Activated CD8-positive, alpha-beta memory T cell treated with anti-CD3 and anti-CD28 coated beads for 1 hour (primary cell): ENCODE measurements at places on chromosomes 5 and 9.

DNA sequence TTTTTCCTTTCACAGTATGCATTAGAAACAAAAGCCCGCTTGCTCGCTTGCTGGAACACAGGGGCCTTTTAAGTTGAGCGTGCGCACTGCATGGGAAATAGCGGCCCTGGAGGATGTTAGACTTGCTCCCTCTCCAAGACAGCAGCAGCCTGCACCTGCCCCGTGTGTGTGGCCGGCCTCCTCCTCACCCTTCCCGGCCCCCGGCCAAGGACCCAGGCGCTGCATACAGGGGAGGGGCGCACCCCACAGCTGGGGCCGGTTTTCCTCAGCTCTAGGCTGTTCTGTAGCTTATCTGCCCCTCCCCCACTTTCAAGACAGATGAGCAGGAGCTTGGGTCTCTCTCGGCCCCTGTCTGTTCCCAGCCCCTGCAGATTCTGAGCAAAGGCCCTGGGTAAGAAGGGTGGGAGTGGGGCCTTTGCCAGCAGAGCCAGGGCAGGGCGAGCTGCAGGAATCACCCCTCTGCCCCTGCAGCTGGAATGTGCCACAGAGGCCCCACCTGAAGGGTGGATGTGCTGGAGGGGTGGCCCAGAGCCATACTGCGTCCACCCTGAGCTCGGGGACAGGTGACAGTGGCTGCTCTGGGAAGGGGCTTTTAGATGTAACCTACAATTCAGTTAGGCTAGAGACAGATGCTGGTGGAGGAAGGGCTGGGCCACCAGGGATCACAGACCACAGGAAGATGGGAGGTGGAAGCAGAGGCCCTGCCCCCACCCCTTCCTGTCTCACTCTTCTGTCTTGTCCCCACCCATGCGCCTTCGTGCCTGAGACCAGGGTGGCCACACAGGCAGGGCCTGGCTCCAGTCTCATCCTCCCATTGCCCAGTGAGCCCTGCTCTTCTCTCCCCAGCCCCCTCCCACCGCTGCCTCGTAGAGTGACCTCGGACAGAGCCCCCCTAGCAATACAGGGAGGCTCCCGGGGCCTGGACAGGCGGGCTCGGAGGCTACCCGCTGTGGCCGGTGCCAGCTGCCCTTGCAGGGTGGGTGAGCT, 132.4 kb downstream of the DAB2IP start:
- no peak for DNase-seq

GRCh38 chr9:137025517-137025966, 2.5 kb downstream of the ABCA2 start:
- DNase-seq: no peak

DNA sequence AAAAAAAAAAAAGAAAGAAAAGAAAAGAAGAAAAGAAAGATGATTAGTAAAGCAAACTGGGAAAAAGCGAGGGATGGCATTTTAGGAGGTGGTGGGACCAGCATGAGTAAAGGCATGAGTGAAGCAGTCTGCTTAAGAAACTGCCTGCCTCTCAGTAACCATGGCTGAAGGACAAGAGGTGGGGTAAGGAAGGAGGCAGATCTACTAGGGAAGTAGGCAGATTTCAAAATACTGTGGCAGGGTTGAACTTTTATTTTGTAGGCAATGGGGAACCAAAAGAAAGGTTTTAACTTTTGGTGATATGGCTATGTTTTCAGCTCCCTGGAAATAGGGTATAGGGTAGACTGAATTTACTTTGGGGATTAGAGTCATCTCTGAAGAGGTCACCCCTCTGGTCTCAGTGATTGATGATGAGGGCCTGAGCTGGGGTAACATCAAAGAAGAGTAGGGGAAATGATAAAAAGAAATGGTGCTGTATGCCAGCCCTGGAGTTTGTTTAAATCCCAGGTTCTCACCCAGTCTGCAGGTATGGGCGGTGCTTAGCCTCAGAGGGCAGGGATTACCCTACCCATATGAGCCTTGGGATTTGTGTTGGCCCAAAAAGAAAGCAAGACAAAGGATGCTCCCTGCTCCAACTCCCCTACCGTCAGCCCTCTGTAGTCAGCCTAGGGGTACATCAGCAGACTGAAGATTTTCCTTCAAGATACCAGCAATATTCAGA, 316.2 kb downstream of the CWC27 start:
- DNase-seq: no peak

GRCh38 chr5:52134013-52134650, 653.6 kb upstream of the ITGA1 start:
- DNase-seq: no peak

DNA sequence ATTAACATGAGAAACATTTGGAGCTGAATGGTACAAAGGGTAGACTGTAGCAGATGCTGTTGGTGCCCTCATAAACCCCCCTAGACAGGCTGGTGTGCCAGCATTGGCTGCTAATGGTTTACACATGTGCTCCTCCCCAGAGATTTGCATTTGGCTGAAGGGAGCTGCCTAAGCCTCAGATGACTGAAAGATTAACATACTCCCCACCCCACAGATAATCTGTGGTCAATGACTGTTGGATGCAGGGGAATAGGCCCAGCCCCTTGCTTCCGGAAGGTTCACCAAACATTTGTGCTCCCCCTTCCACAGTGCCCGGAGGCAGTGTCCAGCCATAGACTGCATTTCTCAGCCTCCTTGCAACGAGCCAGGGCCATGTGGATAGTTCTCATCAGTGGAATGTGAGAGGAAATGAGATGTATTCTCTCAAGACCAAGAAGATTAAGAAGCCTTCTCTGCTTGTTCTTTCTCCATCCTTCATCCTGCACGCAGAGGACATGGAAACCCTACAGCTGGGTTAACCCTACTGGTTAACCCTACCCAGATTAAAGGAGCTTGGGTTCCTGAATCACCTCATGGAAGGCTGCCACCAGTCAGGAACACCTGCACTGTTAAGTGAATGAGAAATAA, 79.6 kb downstream of the PHAX start:
- DNase-seq: no peak

- no peak for DNase-seq
Measured at GRCh38 chr5:121913418-121913817, 48.4 kb upstream of the SRFBP1 start.

GRCh38 chr5:174827558-174827957, 103.2 kb downstream of the MSX2 start:
- DNase-seq: no peak

- no peak for DNase-seq
Measured at GRCh38 chr5:130278136-130278535, 373.9 kb downstream of the CHSY3 start.

DNA sequence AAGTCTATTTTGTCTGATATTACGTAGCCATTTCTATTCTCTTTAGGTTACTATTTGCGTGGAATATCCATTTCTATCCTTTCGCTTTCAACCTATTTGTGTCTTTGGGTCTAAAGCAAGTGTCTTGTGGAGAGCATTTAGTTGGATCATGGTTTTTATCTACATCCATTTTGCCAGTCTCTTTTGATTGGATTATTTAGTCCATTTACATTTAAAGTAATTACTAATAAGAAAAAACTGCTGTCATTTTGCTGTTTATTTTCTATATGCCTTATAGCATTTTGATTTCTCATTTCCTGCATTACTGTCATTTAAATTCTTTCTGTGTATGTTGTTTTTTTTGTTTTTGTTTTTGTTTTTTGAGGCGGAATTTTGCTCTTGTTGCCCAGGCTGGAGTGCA, 26.0 kb upstream of the UBQLN1 start:
- no peak for DNase-seq

- DNase-seq: no peak
Measured at GRCh38 chr5:94807985-94808384, 189.5 kb downstream of the SLF1 start.

DNA sequence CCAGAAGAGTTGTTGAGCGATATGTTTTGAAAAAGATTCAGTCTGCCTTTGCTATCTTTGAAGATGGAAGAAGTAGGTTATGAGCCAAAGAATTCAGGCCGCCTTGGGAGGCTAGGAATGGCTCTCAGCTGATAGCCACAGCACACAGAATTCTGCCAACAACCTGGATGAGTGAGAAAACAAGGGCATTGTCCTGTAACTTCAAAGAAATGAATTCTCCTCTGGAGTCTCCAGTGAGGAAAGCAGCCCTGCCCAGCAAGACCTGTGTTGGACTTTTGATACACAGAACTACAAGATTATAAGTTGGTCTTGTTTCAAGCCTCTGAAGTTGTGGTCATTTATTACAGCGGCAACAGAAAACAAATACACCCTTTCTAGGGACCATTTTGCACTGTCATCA, 509.9 kb upstream of the ZNF608 start:
- DNase-seq: no peak

- no peak for DNase-seq
Measured at GRCh38 chr5:122220511-122220910, 91.2 kb downstream of the ZNF474 start.

DNA sequence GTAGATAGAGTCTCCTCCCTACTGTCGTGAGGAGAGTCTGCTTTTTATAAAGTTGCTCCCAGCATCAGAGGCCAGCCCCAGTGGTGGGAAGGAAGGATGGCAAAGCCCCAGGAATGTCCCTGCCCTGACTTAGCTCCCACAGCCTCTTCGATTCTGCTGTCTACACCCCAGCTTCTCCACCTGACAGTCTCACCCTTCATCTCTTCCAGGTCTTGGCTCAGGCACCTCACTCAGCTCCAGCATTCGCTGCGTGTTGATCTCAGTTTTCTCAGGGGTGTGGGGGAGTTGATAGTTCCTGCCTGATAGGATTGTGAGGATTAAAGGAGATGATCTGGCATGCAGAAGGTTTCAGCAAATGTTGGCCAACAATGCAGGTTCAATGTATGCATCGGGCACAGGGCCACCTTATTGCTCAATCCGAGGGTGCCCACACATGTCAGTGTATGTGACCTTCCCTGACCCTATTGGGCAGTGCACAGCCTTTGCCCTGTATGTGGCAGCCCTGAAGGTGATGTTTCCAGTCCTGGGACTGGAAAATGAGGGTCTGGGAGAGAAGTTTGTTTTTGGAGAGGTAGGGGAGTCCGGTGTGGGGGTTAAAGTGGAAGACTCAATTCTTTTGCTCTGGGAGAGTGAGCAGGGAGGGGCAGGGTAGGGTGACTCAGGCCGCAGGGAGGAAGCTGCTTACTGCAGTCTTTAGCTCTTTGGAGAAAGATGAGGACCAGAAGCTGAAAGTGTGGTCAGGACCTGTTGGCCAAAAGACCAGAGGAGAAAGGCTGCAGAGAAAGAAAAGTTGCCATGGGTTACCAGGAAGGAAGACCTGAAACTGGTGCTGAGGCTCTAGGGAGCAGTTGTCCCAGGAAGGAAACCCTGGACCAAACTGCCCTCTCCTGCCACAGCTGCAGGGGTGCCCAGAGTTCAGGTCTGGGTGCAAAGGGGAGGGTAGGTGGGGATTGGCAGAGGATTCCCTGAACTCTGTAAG, 153.2 kb downstream of the MACROH2A1 start:
- DNase-seq: no peak

DNA sequence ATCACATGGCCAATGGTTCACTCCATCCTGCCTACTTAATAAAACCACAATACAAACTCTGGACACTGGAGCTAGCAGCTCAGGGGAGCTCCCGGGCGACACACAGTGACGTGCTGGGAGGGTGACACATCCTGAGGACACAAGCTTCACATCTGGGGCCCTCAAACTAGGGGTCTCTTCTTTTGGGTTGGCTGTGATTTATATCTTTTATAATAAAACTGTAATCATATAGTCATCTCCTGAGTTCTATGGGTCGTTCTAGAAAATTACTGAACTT, 12.1 kb upstream of the MAPK9 start:
- DNase-seq: no peak

DNA sequence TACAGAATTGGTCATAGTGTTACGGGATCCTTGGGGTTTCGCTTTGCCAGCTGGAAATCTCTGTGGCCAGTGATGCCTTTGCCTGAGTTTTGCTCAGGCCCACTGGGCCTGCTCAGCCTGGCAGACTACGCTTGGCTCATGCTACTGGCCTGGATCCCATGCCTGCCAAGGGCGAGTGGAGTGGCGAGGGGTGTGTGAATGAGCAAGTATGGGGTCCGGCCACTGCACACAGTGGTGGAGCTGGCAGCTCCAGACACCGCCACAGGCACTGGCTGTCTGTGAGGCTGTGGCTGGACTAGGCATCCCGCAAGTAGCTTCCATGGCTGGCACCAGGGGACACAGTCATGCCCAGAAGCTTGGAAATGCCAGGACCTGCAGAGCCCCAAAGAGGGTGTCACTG, 240.3 kb downstream of the ARRDC3 start:
- DNase-seq: no peak

DNA sequence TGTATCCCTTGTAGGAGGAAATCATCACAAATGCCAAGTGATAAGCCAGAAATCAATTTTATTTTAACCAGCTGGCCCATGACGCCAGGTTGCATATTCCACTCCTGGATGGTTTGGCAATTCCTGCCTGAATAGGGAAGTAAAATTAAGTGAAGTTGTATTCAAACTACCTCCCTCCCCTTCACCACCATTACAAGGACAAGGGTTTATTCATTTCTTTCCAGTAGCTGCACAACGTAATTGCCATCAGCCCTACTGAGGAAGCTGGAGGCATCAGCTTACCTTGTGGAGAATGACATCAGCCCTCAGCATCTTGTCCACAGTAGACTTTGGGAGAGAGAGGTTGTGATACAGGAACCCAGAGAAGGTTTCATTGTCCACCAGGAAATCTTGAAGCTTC, 66.6 kb downstream of the ABCA1 start:
- no peak for DNase-seq

- DNase-seq: no peak
Measured at GRCh38 chr9:13429301-13430190, 150.1 kb upstream of the MPDZ start.

DNA sequence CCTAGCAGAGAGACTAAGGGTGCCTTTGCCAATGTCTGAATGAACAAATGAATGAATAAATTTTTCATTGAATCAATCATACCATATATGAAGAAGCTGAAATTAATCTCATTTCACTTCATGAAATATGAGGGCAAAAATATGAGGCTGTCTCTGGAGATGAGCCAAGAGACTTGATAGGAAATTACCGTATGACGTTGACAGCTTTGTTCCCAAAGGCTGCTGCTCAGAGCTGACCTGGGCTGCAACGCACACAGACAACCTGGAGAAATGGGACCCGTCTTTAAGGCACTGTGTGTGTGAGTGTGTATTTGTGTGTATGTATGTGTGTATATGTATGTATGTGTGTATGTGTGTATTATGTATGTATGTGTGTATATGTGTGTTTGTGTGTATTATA, 226.1 kb downstream of the IRX2 start:
- DNase-seq: no peak

- no peak for DNase-seq
Measured at GRCh38 chr9:121987314-121987713, 105.8 kb downstream of the TTLL11 start.

DNA sequence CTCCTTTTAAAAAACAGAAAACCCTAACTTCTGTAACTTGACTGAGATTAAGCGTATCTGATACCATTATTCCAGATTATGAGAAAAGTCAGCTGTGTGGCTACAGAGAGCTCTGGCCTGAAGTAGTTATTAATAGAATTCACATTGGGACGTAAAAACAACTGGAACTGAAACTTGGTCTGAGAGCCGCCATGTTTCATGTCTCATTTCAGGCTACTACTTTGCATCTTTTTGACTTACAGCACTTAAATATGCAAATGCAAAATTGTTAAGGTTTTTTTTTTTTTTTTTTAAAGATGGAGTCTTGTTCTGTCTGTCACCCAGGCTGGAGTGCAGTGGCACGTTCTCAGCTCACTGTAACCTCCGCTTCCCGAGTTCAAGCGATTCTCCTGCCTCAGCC, 25.2 kb downstream of the MAP3K1 start:
- no peak for DNase-seq
